ENCODE measurements at places on chromosomes 4 and X. TPM values are rescaled to one million over a fixed set of nuclear protein-coding genes. Genes with fewer than 3 reads are reported as not detected.

EGFL6 gene
- 86.4 TPM for total RNA-seq

DNA sequence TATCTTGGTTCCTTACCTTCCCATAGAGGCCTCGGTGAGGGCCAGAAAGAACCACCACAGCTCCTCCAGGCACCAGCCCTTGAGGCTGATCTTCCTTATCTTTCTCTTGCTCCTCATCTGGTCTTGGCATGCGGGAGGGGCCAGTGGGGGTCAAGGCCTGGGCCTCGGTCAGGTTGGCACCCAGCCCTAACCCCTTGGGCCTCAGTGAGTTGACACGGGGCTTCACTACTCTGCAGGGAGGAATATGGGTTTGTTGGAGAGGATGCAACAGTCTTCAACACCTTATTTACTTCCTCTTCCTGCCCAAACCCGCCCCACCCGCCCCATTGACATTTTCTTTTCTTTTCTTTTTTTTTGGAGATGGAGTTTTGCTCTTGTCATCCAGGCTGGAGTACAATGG is 6.0 kb downstream of the GPKOW start:
- no peak for DNase-seq
- H3K4me1 ChIP-seq = peaks cover 2% of the 10 kb centered on the region
- no peak overlapping the region for H3K4me3 ChIP-seq
- H3K36me3 ChIP-seq = peaks cover 48% of the 10 kb centered on the region
- no peak overlapping the region for H3K27ac ChIP-seq

- H3K4me1 ChIP-seq = no peaks in the 10 kb centered on the region
- DNase-seq = no peak
- H3K36me3 ChIP-seq = no peaks in the 10 kb centered on the region
- H3K27me3 ChIP-seq = no peaks in the 10 kb centered on the region
- H3K27ac ChIP-seq = no peak overlapping the region
These were observed 22.0 kb downstream of the GUCY1B1 start for GRCh38 chr4:155780775-155781174.

GRCh38 chrX:50988649-50989048 is 78.1 kb downstream of the BMP15 start:
- no peak overlapping the region for H3K27ac ChIP-seq
- DNase-seq = peak; percentile 51
- no peaks in the 10 kb centered on the region for H3K36me3 ChIP-seq
- H3K4me1 ChIP-seq = no peaks in the 10 kb centered on the region
- peaks cover 16% of the 10 kb centered on the region for H3K27me3 ChIP-seq

DNA sequence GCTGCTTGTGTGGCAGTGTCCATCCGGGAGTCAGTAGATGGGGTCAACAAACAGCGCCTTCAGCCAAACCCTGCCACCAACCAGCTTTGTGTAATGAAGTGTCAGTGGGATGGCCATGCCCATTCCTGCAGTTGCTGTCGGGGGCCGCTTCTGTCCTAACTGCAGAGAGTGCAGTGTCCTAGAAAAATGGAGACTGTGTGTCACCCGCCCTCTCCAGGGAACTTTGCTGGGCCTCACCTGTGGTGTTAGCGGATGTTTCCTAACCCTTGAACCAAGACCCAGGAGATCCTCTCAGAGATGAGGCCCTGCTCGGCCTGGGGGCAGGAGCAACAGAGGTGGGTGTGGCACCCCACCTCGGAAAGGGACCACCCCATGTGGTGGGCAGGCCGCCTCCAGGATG is 35.3 kb upstream of the HGFAC start:
- peaks cover 2% of the 10 kb centered on the region for H3K36me3 ChIP-seq
- H3K4me3 ChIP-seq = no peak overlapping the region
- no peaks in the 10 kb centered on the region for H3K27me3 ChIP-seq
- no peaks in the 10 kb centered on the region for H3K4me1 ChIP-seq
- no peak for DNase-seq
